ENCODE measurements at places on chromosomes 3 and 15. TPM values are rescaled to one million over a fixed set of nuclear protein-coding genes. Genes with fewer than 3 reads are reported as not detected.

GRCh38 chr3:14415501-14415900, 13.1 kb downstream of the SLC6A6 start:
- peaks cover 1% of the 10 kb centered on the region for H3K36me3 ChIP-seq
- H3K4me3 ChIP-seq: no peak overlapping the region
- peaks cover 38% of the 10 kb centered on the region for H3K4me1 ChIP-seq
- H3K27ac ChIP-seq: no peak overlapping the region
- no peaks in the 10 kb centered on the region for H3K27me3 ChIP-seq

DNA sequence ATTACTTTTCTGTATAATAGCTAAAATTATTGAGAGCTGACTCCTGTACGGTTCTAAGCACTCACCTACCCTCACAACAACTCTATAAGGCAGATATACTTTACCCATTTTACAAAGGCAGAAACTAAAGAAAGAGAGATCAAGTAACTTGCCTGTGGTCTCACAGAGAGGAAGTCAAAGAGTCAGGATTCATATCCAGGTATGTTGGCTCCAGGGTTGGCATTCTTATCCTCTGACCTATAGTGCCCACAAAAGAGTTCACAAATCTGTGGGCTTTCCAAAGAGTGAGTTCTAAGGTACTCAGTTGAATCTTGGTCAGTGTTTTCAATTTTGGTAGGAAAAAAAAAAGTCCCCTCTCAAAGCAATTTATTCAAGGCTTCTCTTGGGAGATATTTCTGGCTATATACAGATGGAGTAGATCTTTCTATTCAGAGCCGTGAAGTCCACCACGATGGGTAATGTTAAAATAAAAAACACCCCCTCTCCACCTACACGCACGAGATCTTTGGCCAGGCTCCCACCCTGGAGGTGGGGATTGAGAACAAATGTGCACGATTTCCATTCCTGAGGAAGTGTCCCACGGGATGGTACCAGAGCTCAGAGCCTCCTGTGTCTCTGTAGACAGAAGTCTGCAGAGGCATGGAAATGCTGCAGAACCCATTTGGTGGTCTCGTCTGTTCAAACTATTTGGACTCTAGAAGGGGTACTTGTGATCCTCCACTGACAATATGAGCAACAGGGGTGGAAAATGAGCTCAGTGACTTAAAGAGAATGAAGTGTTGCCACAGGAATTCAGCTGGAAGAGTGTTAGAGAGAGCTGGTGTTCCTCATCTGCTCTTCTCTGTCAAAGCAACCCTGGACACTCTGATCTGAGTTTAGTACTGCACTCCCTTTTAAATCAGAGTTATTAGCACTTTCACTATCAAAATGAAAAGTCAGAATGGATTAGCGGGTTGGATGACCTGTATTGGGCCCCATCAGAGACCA, 212.1 kb upstream of the EIF1B start:
- DNase-seq: no peak
- H3K27me3 ChIP-seq: no peaks in the 10 kb centered on the region
- H3K4me3 ChIP-seq: no peak overlapping the region
- H3K36me3 ChIP-seq: no peaks in the 10 kb centered on the region
- no peak overlapping the region for H3K27ac ChIP-seq
- H3K4me1 ChIP-seq: no peaks in the 10 kb centered on the region

- no peak overlapping the region for H3K27ac ChIP-seq
- H3K4me3 ChIP-seq: no peak overlapping the region
- no peak for DNase-seq
- no peaks in the 10 kb centered on the region for H3K4me1 ChIP-seq
- no peaks in the 10 kb centered on the region for H3K27me3 ChIP-seq
Measured at GRCh38 chr3:152185891-152186630, 82.7 kb upstream of the MBNL1 start.

PLSCR5 gene
- not detected for total RNA-seq

ZIC1 gene
- not detected for total RNA-seq

GPR27 gene
- total RNA-seq: 0.39 TPM

- H3K4me1 ChIP-seq: no peaks in the 10 kb centered on the region
- H3K27me3 ChIP-seq: no peaks in the 10 kb centered on the region
- DNase-seq: no peak
- H3K36me3 ChIP-seq: no peaks in the 10 kb centered on the region
- H3K27ac ChIP-seq: no peak overlapping the region
- no peak overlapping the region for H3K4me3 ChIP-seq
Measured at GRCh38 chr3:39269528-39269927, 10.3 kb downstream of the CX3CR1 start.

TNNC1 gene
- total RNA-seq: 40.5 TPM

DNA sequence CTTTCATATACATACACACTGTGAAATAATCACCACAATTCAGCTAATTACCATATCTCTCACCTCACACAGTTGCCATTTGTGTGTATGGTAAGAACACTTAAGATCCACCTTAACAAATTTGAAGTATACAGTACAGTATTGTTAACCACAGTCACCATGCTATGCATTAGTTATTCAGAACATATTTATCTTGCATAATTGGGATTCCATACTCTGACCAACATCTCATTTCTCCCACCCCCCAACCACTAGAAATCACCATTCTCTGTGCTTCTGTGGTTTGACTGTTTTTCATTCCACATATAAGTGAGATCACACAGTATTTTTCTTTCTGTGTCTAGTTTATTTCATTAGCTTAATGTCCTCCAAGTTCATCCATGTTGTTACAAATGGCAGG, 247.7 kb upstream of the CTNNB1 start:
- no peaks in the 10 kb centered on the region for H3K27me3 ChIP-seq
- H3K4me1 ChIP-seq: no peaks in the 10 kb centered on the region
- H3K36me3 ChIP-seq: no peaks in the 10 kb centered on the region
- no peak overlapping the region for H3K4me3 ChIP-seq

DNA sequence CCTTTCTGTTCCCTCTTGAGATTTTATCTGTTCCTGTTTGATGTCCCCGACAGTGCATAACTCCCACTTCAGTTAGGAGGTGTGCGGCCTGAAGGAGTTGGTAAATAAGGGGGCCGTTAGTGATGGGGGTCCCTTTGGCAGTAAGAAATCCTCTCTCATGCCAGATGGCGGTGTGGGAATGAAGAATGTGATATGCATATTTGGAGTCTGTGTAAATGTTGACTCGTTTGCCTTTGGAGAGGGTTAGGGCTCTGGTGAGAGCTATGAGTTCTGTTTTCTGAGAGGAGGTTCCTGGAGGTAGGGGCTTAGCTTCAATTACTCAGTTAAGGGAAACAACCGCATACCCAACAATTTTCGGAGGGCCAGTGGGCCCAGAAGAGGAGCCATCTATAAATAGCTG, 38.8 kb upstream of the RNF7 start:
- H3K4me1 ChIP-seq: no peaks in the 10 kb centered on the region
- H3K27me3 ChIP-seq: no peaks in the 10 kb centered on the region
- DNase-seq: no peak
- no peak overlapping the region for H3K4me3 ChIP-seq
- H3K27ac ChIP-seq: no peak overlapping the region

DNA sequence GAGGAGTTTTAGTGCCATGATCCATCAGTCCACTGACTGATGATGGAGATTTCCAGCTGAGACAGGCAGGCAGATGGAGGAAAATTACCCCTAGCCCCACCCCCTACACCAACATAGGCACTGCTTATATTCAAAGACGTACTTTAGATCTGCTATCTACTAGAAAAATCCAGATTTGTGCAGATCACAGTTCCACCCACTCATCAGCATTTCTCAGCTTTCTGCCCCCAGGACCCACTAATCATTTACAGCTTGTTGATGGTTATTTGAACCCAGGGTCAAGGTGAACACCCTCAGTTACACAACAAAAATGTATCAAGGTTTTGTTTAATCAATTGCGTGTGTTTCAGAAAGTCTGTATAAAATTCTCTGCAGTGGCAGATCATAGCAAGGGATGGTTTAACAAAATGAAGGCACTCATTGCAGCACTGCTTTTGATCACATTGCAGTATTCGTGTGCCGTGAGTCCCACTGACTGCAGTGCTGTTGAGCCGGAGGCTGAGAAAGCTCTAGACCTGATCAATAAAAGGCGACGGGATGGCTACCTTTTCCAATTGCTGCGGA, at the start of gene HRG:
HRG (plus strand) TSS at position 390 of the 564 bp plus-strand sequence; CDS start at position 408, 18 bp downstream.
- no peaks in the 10 kb centered on the region for H3K36me3 ChIP-seq
- no peak within 1 kb of the TSS for H3K4me3 ChIP-seq
- peaks cover 36% of the 10 kb centered on the region for H3K4me1 ChIP-seq
- no peak within 1 kb of the TSS for H3K27ac ChIP-seq
- no peaks in the 10 kb centered on the region for H3K27me3 ChIP-seq

DNA sequence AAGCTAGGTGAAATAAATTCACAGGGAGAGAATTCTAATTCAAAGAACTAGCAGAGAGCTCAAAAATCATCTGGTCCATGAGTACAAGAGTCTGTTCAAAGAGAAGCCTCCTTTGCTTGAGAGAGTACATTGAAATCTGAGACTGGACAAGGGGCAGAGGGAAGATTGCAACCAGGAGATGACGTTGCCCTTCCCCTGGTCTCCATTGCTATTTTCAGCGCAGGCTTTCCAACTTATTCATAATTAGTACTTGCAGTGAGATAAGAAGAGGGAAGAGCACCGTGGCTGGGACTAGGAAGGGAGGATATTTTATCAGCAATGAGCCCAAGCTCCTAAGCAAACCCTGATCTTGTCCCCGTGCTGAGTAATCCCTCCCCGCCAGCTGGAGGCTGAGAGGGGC, 251.8 kb upstream of the RORA start:
- no peak overlapping the region for H3K27ac ChIP-seq
- no peak overlapping the region for H3K4me3 ChIP-seq
- no peaks in the 10 kb centered on the region for H3K4me1 ChIP-seq
- DNase-seq: no peak
- no peaks in the 10 kb centered on the region for H3K36me3 ChIP-seq
- H3K27me3 ChIP-seq: no peaks in the 10 kb centered on the region

SERPINI2 gene
- not detected for total RNA-seq

DNA sequence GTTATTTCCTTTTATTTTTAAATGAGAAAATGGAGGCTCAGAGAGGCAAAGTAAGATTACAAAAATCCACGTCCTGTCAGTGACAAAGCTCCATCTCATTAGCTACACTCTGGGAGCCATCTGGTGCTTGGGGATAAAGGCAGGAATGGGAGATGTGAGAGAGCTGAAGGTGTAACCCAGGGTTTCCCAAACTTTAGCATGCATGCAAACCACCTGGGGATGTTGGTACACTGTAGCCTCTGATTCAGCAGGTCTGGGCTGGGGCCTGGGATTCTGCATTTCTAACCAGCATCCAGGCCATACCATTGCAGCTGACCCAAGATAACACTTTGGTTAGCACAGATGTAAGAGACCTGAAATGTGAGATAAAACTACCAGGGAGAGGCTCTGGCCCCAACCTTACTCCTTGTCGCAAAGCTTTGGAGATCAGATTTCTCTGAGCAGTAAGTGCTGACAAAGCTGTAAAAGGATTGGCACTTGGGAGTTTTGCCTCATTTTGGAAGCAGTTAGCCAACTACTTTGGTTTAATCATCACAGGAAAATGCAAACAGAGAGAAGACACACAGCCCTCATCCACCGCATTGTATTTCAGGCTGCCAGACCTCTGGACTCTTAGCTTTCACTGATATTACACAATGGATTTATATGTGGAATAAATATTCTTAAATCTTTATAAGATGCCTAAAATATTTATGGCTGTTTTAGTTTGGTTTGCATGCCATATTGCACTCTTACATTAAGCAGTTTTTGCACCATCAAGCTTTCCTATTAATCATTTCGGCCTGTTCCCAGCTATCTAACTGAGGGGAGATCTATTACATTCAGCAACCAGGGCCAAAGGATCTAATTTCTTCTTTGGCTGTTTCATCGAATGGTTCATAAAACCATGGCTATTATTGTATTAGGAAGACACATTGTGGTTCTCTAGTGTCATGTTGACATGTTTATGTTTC, 263.0 kb downstream of the EBLN2 start:
- H3K27ac ChIP-seq: no peak overlapping the region
- H3K36me3 ChIP-seq: no peaks in the 10 kb centered on the region
- no peaks in the 10 kb centered on the region for H3K27me3 ChIP-seq
- DNase-seq: no peak

DNA sequence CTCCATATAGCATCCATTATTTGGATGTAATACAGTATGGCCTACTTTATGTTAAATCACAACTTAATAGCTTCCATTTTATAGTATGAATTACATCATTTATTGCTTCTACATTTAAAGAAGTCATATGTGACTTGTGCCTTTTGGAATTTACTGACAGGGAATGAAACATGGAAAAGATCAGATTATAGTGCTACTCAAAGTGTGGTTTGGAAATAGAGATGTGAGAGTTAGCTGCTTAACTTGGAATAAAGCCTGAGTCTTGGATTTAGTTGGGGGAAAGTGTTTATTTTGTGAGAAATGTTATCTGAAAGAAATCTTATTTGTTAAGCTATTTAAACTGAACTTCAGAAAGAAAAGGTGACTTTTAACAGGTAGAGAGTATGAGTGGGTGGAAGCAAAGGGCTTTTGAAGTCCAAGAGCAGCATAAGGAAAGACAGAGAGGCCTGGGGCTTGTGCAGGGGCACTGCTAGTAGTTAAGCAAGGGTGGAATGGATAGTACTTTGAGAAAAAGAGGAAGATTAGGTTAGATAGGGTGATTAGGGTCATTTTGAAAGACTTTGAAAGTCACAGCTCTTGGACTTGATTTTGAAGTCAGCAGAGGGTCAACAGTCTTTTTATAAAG, 60.5 kb downstream of the SLMAP start:
- no peaks in the 10 kb centered on the region for H3K27me3 ChIP-seq
- no peak for DNase-seq
- H3K27ac ChIP-seq: peak overlapping the region; percentile 24
- no peaks in the 10 kb centered on the region for H3K36me3 ChIP-seq

All from Caco-2 (cell line).